ENCODE measurements at places on chromosomes 3 and 15. TPM values are rescaled to one million over a fixed set of nuclear protein-coding genes. Genes with fewer than 3 reads are reported as not detected.

Gene CHRNA7
- under 0.01 TPM for total RNA-seq

Gene CAPN7
- 30.1 TPM for total RNA-seq

Gene SMCO1
- total RNA-seq: under 0.01 TPM

Gene VIPR1
- total RNA-seq: not detected

Gene EPHA6
- not detected for total RNA-seq

All from subcutaneous preadipocyte (primary cell).